ENCODE measurements at places on chromosomes 3 and 15.
A peak's percentile ranks its signal among the peaks of the same experiment; 100 is the strongest.

DNA sequence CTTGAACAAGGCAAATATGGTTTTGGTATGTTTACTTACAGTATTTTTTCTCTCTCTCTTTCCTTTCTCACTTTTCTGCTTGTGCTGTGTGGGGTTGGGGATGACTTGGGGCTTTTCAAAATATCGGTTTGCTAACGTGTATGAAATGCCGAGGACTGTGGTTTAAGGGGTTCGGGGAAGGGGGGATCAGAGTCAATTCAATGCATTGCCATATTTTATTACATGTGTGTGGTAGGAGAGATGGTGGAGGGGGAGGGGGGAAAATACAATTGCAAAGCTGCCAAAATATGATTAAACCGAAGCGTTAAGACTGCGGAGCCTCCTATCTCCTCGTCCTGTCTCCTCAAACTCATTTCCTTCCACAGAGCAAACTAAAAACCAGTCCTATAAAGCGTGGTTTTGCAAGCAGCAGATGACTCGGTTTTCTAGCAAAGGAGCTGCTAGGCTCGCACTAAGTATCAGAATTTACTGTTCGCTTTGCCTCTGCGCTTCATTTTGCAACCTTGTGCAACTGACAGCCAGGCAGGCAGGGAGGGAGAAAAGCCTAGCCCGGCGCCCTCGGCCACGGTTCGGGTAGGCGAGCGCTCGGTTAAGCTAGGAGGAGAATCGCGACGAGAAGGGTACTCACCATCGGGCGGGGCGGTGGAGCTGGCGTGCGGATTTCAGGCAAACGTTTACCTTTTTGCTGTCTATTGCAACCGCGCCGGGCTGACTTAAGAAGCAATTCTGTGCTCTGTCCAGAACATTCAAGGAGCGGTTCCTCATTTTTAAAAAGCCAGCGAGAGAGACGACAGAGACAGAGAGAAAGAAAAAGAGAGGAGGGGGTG lies 4.0 kb upstream of the NR2F2 start:
- no peak for DNase-seq

- DNase-seq, result peak; percentile 32
Observed at GRCh38 chr15:60328852-60329443, 68.8 kb downstream of the ANXA2 start.

DNA sequence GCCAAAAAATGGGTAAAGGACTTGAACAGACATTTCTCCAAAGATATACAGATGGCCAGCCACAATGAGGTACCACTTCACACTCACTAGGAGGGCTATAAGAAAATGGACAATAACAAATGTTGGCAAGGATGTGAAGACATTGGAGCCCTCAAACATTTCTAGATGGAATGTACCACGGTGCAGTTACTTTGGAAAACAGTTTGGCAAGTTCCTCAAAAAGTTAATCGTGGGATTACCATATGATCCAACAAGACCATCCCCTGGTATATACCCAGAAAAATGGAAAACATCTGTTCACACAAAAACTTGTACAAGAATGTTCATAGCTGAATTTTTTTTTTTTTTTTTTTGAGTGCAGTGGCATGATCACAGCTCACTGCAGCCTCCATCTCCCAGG lies 15.9 kb upstream of the HRH1 start:
- no peak for DNase-seq

DNA sequence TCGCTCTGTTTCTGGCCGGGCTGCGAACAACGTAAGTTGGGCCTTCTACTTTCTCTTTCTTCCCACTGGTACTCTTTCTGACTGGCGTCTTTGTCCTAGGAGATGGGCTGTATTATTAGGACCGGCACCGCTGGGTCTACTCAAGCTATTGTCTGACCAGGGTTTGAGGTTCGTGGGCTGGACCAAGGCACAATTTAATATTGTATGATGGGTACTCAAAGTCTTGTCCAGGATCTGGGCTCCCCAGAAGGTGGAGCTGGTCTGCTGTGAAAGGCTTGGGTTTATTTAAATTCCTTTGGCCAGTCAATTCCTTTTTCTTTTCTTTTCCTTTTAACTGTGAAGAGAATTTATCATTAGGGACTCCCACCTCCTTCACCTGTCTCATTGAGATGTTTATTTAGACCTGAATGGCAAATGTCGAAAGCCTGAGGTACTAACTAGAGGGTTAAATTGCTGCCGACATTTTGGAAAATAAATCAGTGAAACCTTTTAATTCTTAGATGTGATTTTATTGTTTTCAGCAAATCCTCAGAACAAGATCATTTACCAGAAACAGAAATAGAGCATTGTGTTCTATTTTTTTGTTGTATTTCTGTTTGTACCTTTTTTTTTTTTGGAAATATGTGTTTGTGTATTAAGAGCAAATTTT lies 410 bp downstream of the LRRC49 start:
- peak; percentile 38 for DNase-seq

DNA sequence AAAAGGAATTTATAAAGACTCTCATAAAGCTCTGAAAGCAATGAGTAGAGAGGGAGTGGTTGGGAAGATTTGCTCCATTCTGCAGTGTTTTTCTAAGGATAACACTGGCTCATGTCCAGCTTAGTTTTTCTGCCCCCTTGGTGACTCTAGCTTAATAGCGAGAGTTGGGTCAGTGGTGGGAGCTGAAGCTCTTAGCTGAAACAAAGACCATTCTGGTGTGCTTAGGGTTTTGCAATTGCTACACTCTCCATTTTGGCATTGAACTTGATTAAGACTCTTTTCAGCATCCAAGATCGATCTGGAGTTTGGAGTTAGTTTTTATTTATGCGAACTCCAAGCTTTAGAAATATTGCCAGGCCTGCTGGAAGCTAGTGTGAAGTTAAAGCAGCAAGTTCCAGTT lies 98.0 kb downstream of the ATG7 start:
- no peak for DNase-seq

GRCh38 chr3:195769551-195769950 lies 42.2 kb downstream of the MUC4 start:
- no peak for DNase-seq

- DNase-seq, result no peak
Observed at GRCh38 chr3:49662720-49663413, 11.3 kb upstream of the APEH start.

GRCh38 chr3:197541756-197542539 lies 13.8 kb downstream of the BDH1 start:
- peak; percentile 95 for DNase-seq

DNA sequence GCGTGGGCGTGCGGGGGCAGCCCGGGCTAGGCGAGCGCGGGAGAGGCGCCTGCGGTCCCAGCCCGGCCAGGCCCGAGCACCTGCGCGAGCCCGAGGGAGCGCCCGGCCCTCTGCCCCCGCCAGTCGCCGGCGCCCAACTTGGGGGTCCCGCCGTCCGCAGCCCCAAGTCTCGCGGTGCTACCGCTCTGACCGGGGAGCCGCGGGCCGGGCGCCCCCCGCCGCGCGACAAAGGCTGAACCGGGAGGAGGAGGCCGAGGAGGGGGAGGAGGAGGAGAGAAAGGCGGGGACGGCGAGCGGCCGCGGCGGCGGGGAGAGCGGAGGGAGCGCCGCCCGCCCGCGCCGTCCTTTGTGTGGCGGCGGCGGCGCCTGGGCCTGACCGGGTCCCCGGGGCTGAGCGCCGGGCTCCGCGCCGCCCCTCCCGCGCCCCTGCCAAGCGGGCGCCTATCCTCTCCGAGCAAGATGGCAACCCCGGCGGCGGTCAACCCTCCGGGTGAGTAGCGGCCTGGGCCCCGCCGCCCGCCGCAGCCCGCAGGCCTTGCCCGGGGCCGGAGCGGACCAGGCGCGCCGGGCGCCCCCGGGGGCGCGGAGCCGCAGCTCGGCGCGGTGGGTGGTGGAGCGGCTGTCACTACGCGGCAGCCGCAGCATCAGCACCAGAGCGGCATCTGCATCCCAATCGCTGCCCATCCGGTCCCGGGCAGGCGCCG lies at the start of gene ARNT2:
Gene ARNT2 (plus strand): TSS at position 326 of the 704 bp plus-strand sequence. CDS start 134 bp downstream, at position 460.
- DNase-seq, result peak; percentile 33

GRCh38 chr3:48931944-48932580 lies 13.4 kb downstream of the ARIH2 start:
- DNase-seq, result no peak

GRCh38 chr3:163632722-163633121 lies 1445.6 kb downstream of the SI start:
- no peak for DNase-seq

- no peak for DNase-seq
Observed at GRCh38 chr3:189630767-189631372, 319 bp upstream of the TP63 start.
